Cerebellum (tissue), 4 donors: ENCODE measurements at places on chromosomes 6 and 20.

- peak; percentile 17 for DNase-seq
Measured at GRCh38 chr6:37820718-37821079, 1.2 kb downstream of the ZFAND3 start.

GRCh38 chr20:63129991-63130657 is 85.8 kb downstream of the YTHDF1 start:
- no peak for DNase-seq

- DNase-seq = no peak
Measured at GRCh38 chr6:157887892-157888291, 64.8 kb downstream of the SNX9 start.

- no peak for DNase-seq
Measured at GRCh38 chr6:45877970-45878590, 137.6 kb downstream of the CLIC5 start.

DNA sequence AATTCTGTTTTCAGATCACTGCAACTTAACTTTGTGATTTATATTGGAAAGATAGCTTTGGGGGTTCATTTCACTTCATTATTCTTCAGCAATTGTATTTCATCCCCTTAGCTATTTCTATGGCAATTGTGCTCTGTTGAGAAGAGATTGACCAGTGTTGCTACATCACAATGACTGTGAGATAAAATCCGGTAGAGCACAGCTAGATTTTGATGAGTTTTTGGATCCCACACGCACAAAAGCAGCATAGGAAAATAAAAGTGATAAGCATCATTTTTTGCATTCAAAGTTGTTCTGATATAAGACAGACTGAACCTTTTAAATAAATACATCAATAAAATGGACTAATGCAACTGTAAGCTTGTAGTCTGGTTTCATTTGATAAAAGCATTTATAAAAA is 734.8 kb downstream of the KIF16B start:
- no peak for DNase-seq

- DNase-seq = no peak
Measured at GRCh38 chr6:22035690-22036089, 261.1 kb downstream of the PRL start.
